ENCODE measurements at places on chromosomes 4 and X. TPM values are rescaled to one million over a fixed set of nuclear protein-coding genes. Genes with fewer than 3 reads are reported as not detected.

DNA sequence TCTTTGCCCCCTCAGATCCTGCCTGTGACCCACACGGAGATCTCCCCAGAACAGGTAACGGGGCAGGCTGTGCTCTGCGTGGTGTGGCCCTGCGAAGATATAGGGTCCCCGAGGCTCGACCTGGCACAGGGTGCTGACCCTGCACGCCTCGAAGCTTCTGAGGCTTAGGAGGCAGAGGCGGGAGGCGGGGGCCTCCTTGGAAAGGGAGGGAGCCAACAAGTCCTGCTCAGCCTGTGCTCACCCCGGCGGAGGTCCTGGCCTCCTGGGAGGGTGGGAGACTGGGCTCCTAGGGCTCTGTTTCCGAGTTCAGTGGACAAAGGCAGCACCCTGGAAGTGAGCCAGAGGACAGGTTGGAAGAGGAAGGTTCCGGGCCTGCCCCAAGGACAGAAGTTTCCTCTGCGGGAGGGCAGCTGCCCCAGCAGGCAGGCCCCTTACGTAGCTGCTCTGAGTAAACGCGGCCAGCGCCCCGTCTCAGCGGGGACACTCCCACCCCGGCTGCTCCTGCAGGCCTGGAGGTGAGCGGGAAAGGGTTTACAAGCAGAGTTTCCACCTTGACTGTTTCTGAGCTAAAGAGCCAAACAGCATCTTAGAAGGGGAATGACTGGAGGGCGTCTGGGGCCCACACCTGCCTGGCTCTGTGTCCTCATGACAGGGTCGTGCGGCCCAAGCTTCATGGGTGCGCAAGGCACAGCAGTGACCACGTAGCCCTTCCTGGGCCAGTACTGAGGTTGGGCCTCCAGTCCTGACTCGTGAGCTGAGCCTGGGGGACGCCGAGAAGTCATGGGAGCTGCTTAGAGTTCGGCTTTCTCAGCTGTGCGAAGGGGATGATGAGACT, 16.1 kb downstream of the TMEM175 start:
- DNase-seq = no peak

DNA sequence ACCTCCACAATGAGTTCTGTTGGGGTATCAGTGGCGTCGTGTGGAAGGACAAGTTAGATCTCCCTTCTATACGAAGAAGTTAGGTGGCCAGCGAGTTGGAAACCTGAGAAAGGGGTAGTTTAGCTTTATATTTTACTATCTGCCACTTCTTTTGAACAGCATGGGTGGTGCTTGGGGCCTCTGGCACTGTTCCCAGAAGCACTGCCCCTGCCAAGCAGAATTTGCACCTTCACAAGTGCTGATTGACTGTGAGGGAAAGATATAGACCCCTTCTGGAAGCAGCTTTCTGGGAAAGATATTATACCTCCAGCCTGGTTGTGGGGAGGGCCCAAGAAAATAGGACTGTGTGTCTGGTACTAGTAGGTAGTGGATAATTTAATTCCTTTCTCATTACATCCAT, 246.9 kb downstream of the FBXO8 start:
- DNase-seq = no peak

TRPC5OS gene
- not detected for total RNA-seq

- DNase-seq = no peak
Observed at GRCh38 chr4:98260047-98260578, 1.1 kb upstream of the RAP1GDS1 start.

TBC1D14 gene
- total RNA-seq = 22.0 TPM

GRCh38 chr4:140645196-140645595, 76.4 kb upstream of the UCP1 start:
- DNase-seq = no peak

GRCh38 chr4:155353923-155354540, 22.7 kb downstream of the MAP9 start:
- no peak for DNase-seq

GRCh38 chr4:8589823-8590545, 2.6 kb upstream of the CPZ start:
- DNase-seq = no peak

- DNase-seq = no peak
Observed at GRCh38 chrX:21946925-21947641, 6.6 kb downstream of the SMS start.

ZAR1 gene
- not detected for total RNA-seq

- DNase-seq = no peak
Observed at GRCh38 chr4:72786401-72786990, 217.5 kb upstream of the ADAMTS3 start.

GRCh38 chr4:102477657-102478056, 23.5 kb upstream of the NFKB1 start:
- no peak for DNase-seq

- no peak for DNase-seq
Observed at GRCh38 chr4:20084488-20084887, 167.2 kb upstream of the SLIT2 start.

DNA sequence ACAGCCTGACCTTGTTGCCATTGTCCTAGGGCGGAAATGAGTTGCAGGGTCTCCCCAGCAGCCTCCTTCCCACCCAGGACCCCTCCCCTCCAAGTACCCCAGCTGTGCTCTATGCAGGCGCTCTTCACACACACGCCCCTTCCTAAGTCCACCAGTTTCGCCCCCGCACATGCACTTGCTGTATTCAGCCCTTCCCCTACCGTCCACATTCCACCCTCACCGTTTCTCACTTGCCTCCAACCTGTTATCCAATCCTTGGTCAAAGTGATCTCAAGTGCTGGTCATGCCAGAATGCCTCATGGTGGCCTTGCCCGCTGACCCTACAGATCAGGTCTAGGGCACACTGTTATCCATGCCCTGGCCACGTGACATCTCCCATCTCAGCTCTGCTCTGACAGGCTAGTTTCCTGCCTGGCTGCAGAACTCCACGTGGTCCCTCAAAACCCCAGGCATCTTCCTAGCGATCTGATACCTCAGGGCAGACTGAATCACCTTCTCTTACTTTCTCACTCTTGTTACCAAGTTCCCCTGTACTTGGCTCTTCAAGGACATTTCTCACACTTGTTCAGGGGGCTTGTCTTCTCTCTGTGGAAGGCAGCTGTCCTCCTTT, 39.7 kb downstream of the NSG1 start:
- DNase-seq = no peak

DNA sequence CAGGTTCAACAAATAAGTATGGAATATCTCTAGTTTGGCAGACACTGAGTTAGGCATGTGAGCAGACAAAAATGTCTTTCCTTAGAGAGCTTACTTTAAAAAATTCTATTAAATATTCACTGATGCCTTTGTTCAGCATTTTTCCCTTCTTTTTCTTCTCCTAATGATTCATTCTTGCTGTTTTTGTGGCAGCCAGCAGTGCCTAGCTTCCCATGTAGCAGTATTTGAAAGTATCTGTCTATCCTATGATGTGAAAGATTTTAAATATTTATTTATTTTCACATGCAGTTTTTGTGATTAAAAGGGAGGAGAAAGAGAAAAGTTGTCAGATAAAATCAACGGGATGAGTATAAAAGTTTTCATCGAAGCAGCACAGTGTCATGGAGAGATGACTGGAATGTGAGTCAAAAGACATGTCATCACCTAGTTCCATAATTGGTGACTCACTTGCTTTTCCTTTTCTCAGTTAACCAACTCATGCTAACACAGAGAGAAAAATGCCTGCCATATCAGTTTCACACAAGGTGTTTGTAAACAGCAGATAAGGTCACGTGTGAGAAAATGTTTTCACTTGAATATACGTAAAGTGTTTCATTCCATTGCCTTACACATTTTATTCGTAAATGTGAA, 69.8 kb downstream of the BMPR1B start:
- peak; percentile 23 for DNase-seq

ASB9 gene
- 10.6 TPM for total RNA-seq

DNA sequence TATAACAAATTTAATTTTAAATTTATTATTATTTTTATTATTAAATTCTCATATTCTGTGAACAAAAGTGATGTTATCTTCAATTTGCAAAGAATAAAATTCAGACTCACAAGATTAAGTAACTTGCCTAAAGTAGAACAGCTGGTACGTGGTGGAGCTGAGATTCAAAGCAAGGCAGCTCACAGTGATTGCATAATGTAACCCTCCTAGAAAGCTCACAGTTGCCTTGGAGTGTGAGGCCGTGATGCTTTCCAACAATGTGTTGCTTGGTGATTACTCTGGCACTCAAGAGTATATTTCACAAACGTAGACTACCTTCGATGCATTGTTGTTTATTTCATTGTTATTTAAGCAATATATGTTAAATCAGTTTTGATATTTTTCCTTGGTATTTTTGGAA, 1039.2 kb upstream of the PABPC4L start:
- DNase-seq = no peak

- DNase-seq = no peak
Observed at GRCh38 chr4:129176864-129177263, 80.9 kb downstream of the C4orf33 start.

GRCh38 chr4:244471-244870, 60.8 kb downstream of the ZNF732 start:
- DNase-seq = peak; percentile 16

DNA sequence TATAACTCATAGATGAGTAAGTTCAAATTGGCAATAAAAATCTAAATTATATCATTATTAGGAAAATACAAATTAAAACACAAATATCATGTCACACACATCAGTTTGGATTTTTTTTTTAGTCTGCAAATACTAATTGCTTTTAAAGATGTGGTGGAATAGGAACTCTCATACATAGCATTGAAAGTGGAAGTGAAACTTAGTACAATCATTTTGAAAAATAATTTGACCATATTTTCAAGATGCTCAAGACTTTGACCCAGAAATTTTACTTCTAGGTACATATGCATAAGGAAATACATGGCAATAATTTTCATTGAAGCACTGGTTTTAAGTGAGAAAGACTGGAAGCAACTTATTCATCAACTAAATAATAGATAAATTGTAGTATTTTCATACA, 147.5 kb upstream of the SMIM31 start:
- DNase-seq = no peak

DNA sequence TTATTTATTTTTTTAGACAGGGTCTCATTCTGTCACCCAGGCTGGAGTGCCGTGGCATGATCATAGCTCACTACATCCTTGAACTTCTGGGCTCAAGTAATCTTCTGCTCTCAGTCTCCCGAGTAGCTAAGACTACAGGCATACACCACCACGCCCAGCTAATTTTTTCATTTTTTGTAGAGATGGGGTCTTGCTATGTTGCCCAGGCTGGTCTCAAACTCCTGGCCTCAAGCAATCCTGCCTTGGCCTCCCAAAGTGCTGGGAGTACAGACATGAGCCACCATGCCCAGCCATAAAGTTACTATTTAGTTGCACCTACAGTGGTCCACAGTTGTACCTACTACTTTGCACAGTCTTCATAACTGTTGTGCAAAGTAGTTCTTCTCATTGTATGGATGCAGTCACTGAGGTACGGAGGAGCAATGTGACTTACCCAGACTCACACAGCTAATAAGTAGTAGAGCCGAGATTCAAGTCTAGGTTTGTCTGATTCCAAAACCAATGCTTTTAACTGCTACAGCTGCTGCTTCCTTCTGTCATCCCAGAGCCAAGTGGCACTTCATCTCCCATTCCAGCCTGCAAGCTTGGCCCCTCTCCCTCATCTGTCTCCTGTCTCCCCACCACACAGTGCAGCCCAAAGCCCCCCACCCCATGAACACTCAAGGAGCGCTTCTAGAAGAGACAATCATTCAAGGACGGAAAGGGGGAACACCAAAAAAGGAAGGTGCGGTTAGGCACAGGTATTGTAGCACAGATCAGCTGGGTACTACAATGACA, 24.0 kb upstream of the IQSEC2 start:
- DNase-seq = no peak

LRCH2 gene
- total RNA-seq = 2.7 TPM

DNA sequence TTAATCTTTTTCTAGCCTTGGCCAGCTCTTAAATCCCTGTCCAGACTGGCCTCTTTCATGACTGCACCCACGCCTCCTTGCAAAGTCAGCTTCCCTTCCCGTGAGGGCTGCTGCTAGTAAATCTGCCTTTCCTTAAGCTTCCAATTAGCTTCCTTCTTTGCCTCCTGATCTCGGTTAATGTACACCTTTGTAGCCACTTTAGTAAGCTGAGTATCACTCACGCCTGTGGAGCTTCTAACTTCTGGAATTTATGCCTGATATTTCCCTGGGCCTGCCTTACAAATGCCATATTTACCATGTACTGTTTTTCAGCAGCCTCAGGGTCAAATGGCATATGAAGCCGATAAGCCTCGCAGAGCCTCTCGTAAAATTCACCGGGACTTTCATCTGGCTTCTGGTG, 5.1 kb upstream of the UGT8 start:
- no peak for DNase-seq

SPANXN4 gene
- not detected for total RNA-seq

DNA sequence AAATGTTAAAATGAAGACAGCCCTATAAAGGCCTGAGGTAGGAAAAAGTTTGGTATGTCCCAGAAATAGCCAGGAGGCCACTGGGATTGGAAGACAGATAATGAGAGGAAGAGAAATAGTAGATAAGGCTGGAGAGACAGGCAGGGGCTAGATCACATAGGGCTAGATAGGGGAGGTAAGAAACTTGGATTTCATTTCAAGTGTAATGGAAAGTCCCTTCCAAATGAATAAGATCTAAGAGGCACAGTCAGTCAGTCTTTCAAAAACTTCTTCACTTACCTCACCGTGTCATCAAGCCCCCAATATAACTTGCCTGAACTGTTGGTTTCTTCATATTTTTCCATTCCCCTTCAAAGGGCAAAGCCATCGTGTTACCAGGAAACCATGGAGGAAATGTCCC, 121.8 kb downstream of the SPCS3 start:
- DNase-seq = no peak

RIPPLY1 gene
- total RNA-seq = not detected

- no peak for DNase-seq
Observed at GRCh38 chr4:96183611-96184010, 343.7 kb downstream of the PDHA2 start.

DNA sequence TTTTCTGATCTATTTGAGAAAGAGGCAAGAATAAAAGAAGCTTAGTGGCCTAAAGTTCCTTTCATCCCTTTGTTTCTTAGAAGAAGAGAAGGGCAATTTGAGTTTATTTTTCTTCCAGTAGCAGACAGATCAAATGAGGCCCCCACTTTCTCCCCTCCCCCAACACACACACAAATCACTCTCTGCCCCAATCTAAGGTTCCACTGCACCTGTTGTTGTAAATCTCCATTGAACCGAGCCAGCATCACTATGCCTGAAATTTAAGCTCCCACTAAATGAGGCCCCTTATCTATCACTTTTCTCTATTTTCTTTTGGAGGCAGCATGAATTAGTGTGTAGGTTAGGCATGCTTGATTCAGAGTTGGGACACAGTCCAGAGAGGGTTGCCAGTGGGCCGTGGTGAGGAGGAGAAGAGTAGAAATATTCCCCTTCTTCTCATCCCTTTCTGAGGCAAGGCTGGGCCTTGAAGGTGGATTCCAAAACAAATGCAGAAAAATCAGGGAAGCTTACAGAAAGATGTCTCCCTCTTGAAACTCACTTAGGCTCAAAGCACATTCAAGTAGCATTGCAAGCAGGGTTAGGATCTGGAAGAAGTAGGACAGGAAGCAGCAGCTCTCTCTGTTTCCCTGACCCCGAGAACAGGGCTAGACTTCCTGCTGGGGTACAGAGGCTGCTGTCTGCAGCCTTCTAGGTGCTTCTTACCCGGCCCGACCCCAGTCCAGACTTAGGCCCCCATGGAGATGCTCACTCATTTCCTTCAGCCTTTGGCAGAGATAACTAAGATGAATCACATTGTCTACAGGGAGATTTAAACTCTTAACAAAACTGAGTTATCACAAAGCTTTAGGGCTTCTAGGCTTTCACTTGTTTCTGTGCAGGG, 70.7 kb downstream of the RASL11B start:
- no peak for DNase-seq

SYTL5 gene
- not detected for total RNA-seq
